ENCODE measurements at places on chromosomes 5 and 9.

- DNase-seq, result no peak
These were observed 91.0 kb downstream of the SNX18 start for GRCh38 chr5:54608423-54609085.

DNA sequence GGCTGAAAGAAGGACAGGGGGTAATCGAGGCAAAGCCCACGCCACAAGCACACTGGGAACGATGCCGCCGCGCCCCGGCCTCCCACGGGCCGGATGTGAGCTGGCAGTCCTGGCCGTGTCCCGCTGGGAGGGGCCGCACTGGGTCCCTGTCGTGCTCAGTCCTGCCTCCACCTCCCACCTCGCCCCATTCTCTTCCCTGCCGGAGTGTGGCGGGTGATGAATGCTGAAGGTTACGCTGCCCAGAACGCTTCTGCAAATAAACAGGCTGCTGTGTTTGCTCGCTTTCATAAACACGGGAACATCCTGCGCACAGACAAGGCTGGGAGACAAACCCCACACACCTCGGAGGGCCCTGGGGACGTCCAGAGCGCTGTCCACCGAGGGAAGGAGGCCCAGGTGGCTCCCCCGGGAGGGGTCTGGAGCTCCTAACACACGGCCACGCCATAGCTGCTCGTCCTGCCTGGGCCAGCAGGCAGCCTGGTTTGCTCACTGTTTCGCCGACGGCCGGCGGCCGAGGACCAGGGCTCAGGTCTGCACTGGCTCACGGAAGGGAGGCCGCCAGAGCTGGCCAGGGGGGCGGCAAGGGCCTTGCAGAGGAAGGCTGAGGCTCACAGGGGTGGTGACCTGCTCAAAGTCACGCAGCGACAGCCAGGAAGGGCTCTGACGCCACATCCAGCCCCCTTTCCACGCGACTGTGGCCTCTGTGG is 2.3 kb downstream of the DNLZ start:
- DNase-seq, result no peak

DNA sequence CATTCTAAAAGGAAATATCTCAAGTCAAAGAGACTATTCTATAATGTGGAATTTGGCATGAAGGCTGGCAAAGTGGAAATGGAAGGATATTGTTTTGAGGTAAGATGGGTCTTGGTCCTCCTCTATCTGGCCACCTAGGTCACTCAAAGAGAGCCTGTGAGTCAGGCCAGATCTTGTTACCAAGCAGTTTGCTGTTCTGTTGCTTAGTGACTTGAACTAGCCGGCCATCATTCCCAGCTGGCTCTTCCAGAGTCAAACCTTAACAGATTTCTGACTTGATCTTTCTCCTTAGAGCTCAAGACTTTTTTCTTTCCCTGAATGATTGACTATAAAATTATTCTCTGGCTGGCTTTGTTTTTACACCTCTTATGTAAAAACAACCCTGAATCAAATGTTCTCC is 136.1 kb downstream of the PDE4D start:
- DNase-seq, result no peak

GRCh38 chr9:28598408-28598807 is 1025.1 kb upstream of the C9orf72 start:
- DNase-seq, result no peak

GRCh38 chr9:84382720-84383119 is 42.2 kb upstream of the SLC28A3 start:
- DNase-seq, result no peak

DNA sequence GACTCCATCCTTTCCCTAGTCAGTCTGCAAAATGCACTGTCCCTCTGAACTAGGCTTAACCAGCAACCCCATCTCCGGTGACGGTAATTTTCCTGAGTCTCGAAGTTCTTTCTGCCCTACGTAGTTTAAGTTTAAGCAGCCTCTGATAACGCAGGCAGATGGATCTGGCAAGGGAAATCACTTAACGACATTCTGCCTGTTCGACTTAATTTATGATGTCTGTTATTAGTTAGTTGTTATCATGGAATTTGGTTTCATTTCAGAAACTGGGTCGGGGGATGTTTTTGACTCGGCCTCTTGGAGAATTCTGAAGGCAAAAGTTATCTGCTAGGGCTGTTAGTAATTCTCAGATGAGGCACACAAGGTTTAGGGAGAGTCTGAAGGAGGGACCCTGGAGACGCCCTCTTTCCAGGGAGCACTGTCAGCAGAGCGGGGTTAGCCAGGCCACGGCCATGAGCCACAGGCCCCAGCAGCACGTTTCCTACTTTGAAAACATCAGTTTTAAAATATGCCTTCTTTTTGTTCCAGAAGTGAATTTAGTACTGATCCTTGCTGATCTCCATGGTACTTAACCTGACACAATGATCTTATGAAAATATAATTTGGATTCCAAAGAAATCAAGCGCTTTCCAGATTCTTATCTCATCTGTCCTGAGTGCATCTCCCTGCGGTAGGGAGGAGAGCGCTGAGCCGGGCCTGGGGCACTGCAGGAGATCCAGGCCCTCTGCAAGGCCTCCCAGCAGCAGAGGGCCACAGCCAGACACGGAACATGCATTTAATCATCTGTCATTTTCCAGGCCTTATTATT is 171.0 kb upstream of the OTULINL start:
- no peak for DNase-seq

- DNase-seq, result no peak
These were observed 58.0 kb upstream of the SYNPO start for GRCh38 chr5:150582241-150583109.

GRCh38 chr9:36164989-36165388 is 4.2 kb upstream of the CCIN start:
- DNase-seq, result no peak

- DNase-seq, result no peak
These were observed 96.4 kb downstream of the DIRAS2 start for GRCh38 chr9:90546200-90546599.

GRCh38 chr5:555058-555623 is 30.9 kb upstream of the SLC9A3 start:
- DNase-seq, result no peak

Measured in activated naive CD4-positive, alpha-beta T cell treated with anti-CD3 and anti-CD28 coated beads for 36 hours (primary cell).